ENCODE measurements at places on chromosomes 5 and 9. TPM values are rescaled to one million over a fixed set of nuclear protein-coding genes. Genes with fewer than 3 reads are reported as not detected.

- DNase-seq, result peak; percentile 29
Observed at GRCh38 chr9:136886610-136887597, 588 bp downstream of the TRAF2 start.

- no peak for DNase-seq
Observed at GRCh38 chr5:80105698-80106439, 70.7 kb downstream of the THBS4 start.

DNA sequence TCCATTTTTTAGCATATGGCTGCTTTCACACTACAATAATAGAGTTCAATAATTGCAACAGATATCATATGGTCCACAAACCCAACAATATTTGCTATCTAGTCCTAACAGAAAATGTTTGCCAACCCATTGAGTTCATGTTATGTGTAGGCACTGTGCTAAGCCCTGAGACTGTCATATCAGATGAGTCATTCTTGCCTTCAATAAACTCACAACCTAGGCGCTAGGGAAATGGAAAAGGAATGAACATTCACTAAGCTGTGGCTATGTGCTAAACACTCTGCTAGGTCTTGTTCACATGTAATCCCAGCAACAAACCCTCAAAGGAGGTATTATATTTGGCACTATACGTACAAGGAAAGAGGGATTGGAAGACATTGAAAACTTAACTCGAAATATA is 8.4 kb upstream of the TIMD4 start:
- no peak for DNase-seq

DNA sequence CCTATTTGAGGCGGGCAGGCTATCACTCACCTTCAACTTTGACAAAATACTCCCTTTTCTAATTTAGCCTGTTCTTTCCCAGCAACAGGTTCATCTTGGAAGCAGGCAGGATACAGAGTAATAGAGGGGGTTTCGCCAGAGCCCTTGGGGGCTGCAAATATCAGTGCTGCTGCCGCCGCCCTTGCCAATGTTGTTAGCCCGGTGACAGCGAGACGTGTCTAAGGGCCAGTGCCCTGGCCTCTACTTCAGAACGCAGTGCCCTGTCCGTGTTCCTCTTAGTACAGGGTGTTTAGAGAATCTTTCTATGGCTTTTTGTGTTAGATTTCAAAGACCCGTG is 703 bp downstream of the FAM120AOS start:
- DNase-seq, result peak; percentile 17

DNA sequence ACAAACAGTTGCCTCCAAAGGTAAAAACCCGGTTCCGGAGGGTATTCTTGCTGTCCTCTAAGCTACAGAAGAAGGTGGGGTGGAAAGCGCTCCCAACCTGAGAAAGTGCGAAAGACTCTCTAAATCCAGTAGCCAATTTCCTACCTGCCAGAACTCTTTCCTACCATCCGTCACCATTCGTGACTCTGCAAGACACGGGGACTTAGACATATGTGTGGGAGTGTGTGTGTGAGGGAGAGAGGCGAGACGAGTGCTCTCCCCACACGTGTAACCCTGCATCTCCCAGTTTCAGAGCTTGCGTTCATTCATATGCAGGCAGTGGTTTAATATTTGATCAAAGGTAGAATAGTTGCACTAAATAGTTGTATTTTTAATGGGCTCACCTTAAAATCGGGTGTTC is 473 bp upstream of the GABRA1 start:
- no peak for DNase-seq

GRCh38 chr9:18009902-18010301 is 431.0 kb downstream of the SH3GL2 start:
- no peak for DNase-seq

GRCh38 chr9:34500623-34501267 is 22.0 kb downstream of the ENHO start:
- peak; percentile 60 for DNase-seq

DNA sequence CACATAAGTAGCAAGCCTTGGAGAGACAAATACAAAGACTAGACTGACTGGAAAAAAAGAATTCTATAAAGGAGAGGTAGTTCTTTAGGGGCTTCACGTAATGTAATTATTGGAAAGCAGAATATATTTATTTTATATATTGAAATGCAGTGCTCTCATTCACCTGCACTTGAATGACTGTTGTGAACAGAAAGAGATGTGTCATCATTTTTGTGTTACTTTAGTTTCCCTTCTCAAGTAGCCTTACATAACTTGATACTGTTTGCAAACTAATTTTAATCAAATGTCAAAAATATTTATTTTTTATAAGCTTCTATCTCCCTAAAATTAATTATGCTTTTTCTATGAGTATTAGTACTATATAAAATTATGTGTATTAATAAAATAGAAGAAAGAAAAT is 691.1 kb upstream of the FTMT start:
- DNase-seq, result no peak

DNA sequence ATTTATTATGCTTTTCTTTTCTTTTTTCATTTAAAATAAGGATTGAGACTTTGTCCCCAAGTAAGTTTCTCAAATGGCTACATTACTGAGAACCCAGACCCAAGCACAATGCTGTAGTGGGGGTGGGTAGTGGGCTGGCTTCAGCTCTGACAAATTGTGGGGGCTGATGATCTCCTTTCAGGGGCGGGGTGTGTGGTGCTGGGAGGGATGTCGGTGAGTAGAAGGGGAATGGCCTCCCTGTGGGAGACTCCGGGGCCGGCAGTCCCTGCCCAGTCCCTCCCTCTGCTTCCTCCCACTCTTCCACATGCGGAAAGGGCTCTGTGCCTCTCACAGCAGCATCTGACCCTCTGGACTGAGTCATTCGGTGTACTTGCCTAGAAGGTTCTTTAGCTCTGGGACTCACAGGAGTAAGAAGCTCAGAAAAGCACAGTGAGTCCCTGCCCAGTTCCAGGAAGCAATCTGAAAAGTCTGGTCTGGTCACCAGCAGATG is 14.3 kb downstream of the CD180 start:
- DNase-seq, result no peak

- no peak for DNase-seq
Observed at GRCh38 chr5:2282034-2282690, 399.4 kb upstream of the IRX4 start.

GRCh38 chr9:123164285-123164684 is 104.1 kb downstream of the STRBP start:
- no peak for DNase-seq

The ZFP62 gene
- 28.2 TPM for total RNA-seq

DNA sequence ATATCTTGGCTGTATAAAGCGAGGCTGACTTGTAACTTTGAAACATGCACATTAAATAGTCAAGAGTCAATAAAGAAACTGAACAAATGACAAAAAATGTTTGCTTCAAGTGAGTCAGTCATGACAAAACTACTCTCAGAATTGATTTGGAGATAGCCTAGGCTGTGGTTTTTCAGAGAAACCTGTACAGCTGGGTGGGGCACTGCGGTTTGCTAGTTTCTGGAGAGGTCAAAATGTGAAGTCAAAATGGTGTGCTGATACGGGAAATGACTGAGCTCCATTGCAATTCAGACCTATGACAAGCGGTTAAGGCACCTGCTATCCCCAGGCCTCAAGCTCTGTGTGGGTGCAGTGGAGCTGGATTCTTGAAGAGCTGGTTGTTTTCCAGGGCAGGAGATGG is 10.3 kb upstream of the CD180 start:
- DNase-seq, result no peak

GRCh38 chr5:98635656-98636055 is 137.8 kb upstream of the RGMB start:
- DNase-seq, result no peak

- DNase-seq, result no peak
Observed at GRCh38 chr5:51466214-51466613, 83.0 kb downstream of the ISL1 start.

- peak; percentile 45 for DNase-seq
Observed at GRCh38 chr5:32848681-32849080, 137.6 kb downstream of the NPR3 start.

The NOTCH1 gene
- total RNA-seq, result 50.2 TPM

- DNase-seq, result peak; percentile 32
Observed at GRCh38 chr9:137589441-137590122, 730 bp downstream of the ZMYND19 start.

The LECT2 gene
- not detected for total RNA-seq

- DNase-seq, result no peak
Observed at GRCh38 chr5:58711965-58712364, 129.1 kb downstream of the RAB3C start.

- DNase-seq, result no peak
Observed at GRCh38 chr5:130520211-130520610, 615.9 kb downstream of the CHSY3 start.

The AGXT2 gene
- not detected for total RNA-seq

The COL15A1 gene
- not detected for total RNA-seq

The SLC36A2 gene
- total RNA-seq, result not detected

DNA sequence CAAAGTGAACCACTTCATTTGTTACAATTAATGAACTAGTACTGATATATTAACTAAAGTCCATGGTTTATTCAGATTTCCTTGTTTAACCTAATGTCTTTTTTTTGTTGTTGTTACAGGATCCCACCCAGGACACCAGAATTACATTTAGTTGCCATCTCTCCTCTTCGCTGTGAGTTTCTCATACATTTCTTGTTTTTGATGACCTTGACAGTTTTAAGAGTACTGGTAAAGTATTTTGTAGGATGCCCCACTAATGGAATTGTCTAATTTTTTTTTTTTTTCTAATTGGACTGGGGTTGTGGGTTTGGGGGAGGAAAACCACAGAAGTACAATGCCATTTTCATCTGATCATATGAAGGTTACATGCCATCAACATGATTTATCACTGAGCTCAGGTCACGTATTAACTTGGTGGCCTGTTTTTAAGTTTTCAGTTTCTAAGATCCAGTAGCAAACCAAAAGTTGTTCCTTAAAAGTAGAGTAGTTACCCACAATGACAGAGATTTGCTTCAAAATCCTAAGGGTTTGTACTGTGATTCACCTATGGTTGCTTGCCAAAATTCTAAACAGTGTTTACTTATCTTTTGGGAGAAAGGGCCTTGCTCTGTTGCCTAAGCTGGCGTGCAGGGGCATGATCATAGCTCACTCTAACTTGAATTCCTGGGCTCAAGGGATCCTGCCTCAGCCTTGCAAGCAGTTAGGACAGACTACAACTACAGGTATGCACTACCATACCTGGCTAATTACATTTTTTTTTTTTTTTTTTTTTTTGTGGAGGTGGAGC is 4.5 kb upstream of the OTULIN start:
- peak; percentile 5 for DNase-seq

The CCDC192 gene
- total RNA-seq, result not detected

- DNase-seq, result no peak
Observed at GRCh38 chr5:158840193-158840592, 259.5 kb downstream of the EBF1 start.

The ECSCR gene
- 1.1 TPM for total RNA-seq

The SAPCD2 gene
- 30.6 TPM for total RNA-seq

DNA sequence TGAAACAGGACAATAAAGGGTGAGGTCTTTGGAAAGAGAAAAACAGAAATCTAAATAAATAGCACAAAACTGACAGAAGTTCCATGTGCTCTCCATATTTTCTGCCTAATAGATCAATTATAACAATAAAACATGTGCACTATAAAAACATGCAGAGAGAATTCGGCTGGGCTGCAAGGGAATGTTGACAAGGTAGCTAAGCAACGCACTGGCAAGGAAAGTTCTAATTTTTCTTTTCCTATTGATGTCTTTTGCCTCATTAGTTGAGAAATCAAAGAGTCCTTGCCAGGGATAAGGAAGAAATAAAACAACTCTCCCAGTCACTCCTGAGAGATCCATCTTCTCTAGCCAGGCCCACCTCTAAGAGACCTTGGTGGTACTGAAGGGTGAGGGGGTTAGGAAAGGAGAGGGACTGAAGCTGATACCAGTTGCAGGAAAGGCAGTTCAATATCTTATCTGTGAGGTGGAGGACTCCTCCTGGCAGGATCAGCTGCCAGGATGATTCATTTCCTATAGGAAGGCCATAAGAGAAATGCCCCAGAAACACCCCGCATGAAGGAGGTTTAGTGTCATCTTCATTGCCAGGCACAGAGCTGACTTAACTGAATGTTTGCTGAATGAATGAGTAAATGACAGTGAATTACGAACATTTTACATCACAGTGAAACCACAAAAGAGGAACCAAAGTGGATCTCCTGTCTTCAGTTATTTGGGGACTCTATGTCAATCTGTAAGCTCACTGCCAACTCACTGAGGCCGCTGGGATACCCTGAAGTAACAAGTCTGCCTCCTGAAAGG is 63.7 kb upstream of the IFNK start:
- peak; percentile 1 for DNase-seq

The TRIM7 gene
- not detected for total RNA-seq

The SPINK4 gene
- not detected for total RNA-seq

The PSAT1 gene
- total RNA-seq, result 217 TPM

The CDH12 gene
- total RNA-seq, result 27.7 TPM

The PRSS3 gene
- total RNA-seq, result not detected
